ENCODE measurements at places on chromosomes 12 and 14.

DNA sequence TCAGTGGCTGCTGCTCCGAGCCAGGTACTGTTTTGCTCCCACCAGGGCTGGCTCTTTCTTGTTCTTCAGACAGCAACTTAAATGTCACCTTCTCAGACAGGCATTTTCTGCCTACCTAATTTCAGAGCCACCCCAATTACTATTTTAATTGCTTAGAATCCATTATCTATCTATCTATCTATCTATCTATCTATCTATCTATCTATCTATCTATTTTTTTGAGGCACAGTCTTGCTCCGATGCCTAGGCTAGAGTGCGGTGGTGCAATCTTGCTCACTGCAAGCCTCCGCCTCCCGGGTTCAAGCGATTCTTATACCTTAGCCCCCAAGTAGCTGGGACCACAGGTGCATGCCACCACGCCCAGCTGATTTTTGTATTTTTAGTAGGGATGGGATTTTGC, 58.5 kb downstream of the SPPL3 start:
- DNase-seq = no peak

DNA sequence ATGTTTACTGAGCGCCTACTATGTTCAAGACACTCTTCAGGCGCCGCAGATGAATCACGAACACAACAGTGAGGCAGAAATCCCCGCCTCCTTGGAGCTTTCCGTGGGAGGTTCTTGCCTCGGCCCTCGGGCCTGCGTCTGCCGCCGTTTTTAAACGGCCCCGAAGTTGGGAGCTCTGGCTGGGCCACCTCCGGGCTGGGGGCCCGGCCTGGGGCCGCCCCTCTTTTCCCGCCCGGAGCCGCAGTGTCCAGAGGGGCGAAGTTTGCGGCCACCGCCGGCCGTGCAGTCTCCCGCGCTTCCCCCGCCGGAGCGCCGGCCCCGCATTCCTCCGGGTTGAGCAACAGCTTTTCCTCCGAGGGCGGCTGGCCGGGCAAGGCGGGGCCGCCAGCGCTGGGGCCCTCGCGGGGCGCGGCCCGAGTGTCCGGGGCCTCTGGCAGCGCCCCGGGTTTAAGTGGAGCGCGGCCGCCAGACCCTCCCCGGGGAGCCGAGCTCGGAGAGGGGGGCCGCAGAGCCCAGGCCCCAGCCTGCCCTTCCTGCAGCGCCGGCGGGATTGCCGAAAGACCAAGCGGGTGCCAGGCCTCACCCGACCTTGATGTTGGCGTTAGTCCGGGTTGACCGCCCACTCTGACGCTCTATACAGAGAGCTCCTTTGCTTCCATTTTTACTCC, 18.7 kb upstream of the CTDSP2 start:
- DNase-seq = peak; percentile 84

- DNase-seq = no peak
These were observed 291.5 kb downstream of the FUT8 start for GRCh38 chr14:65703996-65704395.

DNA sequence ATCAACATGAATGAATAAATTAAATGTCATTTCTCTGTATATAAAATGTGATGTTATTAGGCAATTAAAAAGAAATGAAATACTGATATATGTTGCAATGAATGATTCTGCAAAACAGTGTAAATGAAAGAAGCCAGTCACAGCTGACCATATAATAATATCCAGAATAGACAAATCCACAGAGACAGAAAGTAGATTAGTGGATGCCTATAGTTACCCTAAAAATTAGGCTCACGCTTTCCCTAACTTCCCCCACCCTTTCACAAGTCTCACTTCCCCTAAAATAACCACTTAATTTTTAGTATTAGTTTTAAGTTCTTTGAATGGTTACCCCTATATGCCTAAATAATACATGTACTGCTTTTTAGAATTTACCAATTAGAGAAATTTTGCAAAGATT, 348.9 kb upstream of the FAR2 start:
- DNase-seq = no peak

DNA sequence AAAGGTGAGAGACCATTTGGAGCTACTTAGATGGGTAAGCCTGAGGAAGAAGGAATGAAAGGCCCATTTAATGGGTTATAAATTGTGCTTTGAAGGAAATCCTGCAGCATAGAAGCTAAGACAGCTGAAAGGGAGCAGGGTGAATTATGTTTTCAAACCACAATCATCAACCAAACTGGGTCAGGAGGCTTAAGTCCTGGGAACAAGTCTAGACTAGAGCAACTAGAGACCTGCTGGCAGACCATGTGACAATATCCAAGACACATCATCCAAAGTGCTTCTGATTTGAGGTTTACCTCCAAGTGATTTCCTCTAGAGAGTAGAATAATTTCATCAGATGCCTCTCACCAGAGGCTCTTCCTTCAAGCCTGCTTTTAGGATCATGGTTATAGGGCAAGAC, 53.7 kb downstream of the MAP3K9 start:
- no peak for DNase-seq

- no peak for DNase-seq
These were observed 2.4 kb upstream of the KRT83 start for GRCh38 chr12:52323416-52324152.

- DNase-seq = no peak
These were observed 166.1 kb upstream of the E2F7 start for GRCh38 chr12:77231501-77231918.

DNA sequence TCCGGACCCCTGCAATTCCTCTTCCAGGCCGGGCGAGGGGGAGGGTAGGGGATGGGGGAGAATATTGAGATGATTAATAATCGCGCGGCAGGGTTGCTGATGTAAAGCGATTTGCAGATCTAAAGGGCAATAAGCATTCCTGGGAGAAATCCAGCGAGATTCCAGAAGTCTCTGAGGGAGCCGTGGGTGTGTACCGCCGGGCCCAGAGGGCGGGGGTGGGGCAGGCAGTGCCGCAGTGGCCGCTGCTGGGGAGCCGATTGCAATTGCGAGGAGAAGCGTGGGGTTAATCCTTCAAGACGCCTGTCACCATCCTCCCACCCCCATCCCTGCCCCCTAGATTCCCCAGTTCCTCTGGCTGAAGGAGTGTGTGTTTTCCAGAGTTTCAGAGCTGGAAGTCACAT, 16.4 kb downstream of the FOS start:
- peak; percentile 60 for DNase-seq

GRCh38 chr12:62629413-62629812, 162.8 kb downstream of the MON2 start:
- DNase-seq = no peak

DNA sequence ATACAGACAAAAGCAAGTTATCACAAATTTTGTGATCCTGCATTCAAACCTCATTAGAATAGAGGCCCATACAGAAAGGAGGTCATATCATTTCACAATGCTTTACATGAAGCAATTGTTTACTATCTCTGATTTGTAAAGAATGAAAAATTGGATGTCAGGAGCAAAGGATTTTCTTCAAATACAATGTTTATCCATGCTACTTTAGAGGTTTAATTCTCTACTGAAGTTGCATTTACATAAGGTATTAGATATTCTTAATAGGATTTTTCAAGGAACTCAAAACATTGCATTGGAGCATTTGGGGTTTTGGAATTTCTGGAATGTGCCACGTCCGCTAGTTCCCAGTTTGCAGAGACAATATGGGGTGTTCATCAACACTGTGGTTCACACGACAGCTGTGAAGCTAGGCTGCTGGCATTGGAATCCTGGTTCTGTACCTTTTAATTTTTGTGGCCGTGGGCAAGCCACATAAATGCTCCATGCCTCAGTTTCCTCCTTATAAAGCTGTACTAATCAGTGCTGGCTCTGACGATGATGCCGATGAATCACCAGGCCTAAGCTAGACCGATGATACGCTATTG, 174.8 kb downstream of the APAF1 start:
- DNase-seq = peak; percentile 45

DNA sequence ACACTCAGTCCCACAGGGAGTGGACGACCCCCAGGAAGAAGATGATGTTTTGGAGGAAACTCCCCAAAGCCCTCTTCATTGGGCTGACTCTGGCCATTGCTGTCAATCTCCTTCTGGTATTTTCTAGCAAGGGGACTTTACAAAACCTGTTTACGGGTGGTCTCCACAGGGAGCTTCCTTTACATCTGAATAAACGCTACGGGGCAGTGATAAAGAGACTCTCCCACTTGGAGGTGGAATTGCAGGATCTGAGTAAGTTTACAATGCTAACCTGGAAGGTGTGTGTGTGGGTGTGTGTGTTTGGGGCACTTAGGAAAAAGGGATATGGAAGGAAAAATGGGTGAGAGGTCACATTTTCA, 416 bp downstream of the GALNT8 start:
- DNase-seq = no peak

- no peak for DNase-seq
These were observed 73.1 kb upstream of the ACTN1 start for GRCh38 chr14:69052181-69052601.

DNA sequence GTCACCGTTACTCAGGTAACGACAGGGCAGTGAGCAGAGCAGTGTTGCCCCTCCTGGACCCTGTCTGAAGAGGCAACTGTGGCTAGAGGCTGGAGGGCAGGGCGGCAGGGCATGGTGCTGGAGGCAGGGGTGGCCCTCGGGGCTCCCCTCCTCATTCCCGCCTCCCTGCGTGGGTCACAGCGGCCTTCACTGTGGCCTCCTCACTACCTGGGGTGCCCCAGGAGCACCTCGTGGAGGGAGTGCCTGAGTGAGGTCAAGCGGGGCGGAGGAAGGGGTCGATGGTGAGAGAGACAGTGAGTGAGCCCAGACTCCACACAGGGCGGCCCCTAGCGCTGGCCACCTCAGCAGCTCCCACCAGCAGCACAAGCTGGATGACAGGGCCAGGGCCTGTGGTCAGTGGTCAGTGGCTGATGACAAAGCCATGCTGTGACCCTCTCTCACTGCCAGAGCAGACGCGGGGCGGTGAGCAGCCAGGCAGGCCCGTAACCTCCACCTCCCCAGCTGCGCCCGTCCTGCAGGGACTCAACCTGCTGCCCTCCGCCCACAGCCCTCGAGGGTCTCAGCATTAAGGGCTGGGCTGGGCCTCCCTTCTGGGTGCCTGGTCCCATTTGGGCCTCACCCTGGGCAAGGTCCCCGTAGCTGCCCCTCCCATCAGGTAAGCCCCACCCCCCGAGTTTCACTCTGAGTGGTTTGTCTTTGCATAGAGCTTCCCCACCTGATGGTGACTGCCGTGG, 17.8 kb downstream of the GPR132 start:
- DNase-seq = no peak

DNA sequence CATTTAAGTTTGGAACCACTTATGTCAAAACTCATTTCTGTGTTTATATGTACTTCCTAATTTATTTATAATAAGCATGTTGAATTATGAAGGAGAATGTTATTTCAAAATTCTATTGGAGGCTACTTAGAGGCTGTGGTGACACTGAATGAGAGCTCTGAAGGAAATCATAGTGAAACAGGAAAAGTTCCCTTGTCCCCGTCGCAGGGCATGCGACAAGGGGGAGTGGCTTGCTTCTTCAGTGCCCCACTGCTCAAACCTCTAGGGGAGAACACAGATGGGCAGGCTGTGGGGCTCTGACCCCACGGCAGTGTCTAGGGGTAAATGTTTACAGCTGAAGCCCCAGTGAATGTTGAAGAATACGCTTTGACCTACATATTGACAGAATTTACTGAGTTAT, 261.9 kb downstream of the RAD51B start:
- no peak for DNase-seq

DNA sequence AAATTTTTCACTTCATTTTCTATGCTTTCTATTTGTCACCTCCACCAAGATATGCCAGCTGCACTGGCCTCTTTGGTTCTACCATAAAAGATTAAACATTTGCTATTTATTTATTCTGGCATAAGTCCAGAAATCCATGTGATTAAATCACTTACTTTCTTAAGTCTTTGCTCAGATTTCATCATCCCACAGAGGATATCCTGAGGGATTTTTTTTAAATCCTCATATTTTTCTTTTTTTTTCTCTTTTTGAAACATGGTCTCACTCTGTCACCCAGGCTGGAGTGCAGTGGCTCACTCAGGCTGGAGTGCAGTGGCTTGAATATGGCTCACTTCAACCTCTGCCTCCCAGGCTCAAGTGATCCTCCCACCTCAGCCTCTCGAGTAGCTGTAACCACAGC, 645.4 kb upstream of the ATXN7L3B start:
- DNase-seq = no peak

- no peak for DNase-seq
These were observed 22.2 kb downstream of the DAAM1 start for GRCh38 chr14:59210621-59211020.

DNA sequence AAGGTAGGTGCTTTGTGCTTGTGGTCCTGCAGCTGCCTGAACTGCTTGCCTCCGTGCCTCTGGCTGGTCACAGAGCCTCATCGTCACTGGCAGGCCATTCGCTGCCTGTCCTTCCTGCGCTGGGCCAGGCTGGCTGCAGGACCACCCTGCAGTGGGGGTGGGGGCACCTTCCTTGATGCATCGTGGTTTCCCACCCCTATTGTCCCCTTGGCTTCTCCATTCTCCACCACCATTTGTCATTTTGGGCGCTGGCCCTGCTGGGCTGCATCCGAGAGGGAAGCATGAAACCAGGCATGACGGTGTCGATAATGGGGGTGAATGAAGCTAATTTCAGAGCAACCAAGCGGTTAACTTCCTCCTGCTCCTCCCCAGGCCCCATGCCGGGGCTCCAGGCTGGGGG, 127.7 kb downstream of the NRXN3 start:
- DNase-seq = no peak

- peak; percentile 55 for DNase-seq
These were observed 23.2 kb downstream of the BCL11B start for GRCh38 chr14:99248761-99249171.

- peak; percentile 97 for DNase-seq
These were observed at the start of gene PLBD2 for GRCh38 chr12:113358381-113359132. Gene PLBD2, plus strand, starts transcription at chr12:113358587. Its CDS starts 14 bp downstream, at chr12:113358601.

DNA sequence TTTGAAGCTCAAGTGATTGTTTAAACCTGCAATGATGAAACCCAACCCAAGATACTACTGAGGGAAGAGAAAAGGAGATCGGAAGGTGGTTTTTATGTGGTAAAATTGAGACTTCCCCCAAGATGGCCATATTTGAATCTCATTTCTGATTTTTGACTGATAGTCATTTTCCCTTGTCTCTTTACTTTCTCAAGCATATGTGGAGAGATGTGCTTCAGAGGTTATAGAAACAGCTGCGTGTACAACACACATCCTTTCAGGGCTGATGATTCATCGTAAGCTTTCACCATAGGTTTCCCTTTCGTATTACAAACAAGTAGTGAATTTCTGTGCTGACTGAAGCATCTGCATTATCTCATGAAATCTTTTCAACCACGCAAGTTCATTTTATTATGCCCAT, 276.2 kb downstream of the EMP1 start:
- no peak for DNase-seq

- DNase-seq = peak; percentile 90
These were observed 1.7 kb downstream of the ERBB3 start for GRCh38 chr12:56081393-56082347.

- no peak for DNase-seq
These were observed 1145.8 kb downstream of the GALC start for GRCh38 chr14:86847140-86847539.

GRCh38 chr12:51814311-51815088, 34.0 kb downstream of the FIGNL2 start:
- DNase-seq = peak; percentile 82

- DNase-seq = no peak
These were observed 77.4 kb downstream of the TMTC1 start for GRCh38 chr12:29706311-29706710.

GRCh38 chr14:102777711-102778337, 575 bp downstream of the TRAF3 start:
- no peak for DNase-seq

- no peak for DNase-seq
These were observed 143.1 kb downstream of the BICD1 start for GRCh38 chr12:32249777-32250176.
